ENCODE measurements at places on chromosomes 2 and 18.

DNA sequence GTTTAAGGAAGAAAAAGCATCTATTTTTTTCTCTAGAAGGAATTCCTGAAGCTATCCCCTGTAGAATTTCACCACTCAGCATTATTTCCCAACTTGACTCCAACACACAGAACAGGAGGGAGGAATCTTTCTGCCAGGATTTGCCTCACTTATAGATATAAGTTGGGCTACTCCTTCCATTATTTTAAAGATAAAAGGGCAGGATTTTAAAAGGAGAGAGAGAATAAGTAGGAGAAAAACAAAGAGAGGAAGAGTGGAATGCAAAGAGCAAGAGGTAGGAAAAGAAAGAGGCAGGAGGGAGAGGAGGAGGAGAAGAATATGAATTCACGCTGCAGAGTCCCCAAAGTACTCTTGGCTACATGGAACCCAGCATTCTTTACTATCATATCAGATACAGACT lies 182.5 kb downstream of the TCF4 start:
- no peak for DNase-seq

GRCh38 chr18:23143815-23144261 lies 8.6 kb downstream of the CABLES1 start:
- no peak for DNase-seq

DNA sequence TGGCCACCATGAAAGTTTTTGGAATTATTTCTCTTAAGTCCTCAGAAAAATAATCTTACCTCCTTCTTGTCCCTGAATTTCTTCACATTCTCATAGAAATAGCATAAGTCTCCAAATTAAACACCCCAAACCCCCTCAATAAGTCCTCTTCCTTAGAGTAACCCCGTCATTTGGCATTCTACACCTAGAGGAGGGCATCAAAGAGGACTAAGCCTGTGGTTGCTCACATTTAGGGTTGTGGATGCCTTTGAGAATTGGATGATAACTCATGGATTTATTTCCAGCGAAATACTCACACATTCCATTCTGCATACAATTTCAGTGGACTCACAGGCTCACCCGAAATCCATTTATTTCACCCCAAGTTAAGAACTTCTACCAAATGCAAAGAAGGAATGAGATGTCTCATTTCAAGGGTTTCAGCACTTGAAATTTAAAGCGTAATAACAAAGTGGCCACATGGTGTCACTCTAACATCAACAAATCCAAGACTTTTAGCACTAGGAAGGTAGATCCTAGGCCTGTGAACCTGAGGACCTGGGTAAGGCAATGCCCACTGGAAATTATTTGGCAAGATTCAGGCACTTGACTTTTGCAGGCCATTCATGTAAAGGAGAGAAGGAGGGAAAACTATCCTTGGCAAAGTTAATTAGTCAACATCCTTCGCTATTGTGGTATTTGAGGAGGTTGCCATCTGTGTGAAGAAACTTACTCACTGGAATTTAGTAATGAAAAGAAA lies 24.6 kb downstream of the DYTN start:
- DNase-seq = peak; percentile 69

DNA sequence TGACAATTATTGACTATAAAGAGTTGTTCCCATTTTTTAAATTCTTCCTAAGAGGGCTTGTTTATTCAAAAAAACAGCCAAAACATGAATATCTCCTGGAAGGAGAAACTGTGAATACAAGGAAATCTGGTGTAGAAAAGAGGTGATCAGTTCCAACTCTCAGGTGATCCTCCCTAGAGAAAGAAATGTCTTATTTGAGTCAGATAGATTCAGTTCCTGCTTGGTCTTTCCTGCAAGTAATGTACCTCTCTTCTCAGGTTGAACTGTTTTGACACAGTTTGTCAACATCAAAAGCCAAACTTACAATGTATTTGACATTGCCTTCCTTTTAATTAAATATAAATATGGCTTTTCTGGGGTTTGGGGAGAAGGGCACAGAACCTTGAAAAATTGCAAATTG lies 567.4 kb downstream of the ARHGAP15 start:
- no peak for DNase-seq

DNA sequence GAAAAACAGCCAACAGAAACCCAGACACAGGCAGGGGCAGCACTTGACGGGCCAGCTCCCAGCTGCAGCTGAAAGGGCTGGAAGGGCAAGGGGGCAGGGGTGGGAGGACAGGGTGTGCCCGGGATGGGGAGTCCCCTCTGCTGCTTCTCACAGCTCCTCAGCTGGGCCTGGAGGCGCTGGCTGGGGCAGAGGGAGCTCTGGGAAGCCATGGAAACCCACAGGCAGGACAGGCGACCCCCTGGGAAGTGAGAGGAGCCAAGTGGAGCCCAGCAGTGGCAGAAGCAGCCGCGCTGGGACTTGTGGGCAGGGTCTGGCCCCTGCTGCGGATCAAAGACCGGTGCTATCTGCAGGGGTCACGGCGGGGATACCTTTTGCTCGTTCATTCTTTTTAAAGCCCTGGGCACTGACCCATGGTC lies 20.7 kb downstream of the OTOF start:
- DNase-seq = no peak

DNA sequence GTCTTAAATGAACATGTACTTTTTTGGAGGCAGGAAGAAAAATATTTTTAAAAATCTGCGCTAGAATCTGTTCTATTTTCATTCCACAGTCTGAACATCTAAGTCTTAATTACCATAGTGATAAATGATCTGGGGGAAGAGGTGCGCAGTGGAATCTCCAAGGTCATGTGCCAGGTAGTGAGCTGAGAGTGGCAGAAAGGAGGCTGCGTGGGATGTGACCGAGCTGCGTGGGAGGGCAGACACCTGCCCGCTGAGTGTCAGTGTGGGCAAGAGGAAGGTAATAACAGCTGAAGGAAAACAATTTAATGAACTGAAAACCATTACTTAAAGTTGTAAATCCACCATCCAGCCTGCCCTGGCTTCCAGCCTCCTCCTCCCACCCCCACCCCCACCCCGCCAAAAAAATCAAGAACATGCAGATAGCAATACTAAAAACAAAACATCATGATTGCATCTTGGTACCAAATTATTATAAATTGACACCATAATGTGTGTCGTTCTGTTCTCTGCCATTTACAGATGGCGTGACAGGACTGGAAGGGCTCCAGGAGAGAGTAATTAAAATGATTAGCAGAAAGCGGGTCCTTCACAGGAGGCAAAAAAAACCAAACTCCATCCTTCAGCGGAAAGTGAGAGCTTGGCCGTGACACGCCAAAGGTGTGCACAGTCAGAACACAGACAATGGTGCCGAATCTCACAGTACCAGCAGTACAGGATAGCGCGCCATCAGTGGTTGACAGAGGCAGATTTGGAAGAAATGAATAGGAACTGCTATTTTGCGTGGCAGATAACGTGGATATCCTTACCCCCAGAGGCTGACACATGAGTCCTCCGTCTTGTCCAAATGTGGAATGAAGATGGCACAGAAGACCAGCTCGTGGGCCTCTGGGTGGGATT lies 11.4 kb upstream of the DTNB start:
- DNase-seq = peak; percentile 63

- no peak for DNase-seq
Measured at GRCh38 chr2:176082525-176082823, 1.3 kb downstream of the EVX2 start.

- no peak for DNase-seq
Measured at GRCh38 chr2:158936978-158937377, 31.5 kb upstream of the TANC1 start.

GRCh38 chr2:172234716-172235691 lies 132.3 kb upstream of the DLX2 start:
- DNase-seq = peak; percentile 13

GRCh38 chr2:51027442-51027841 lies 4.5 kb downstream of the NRXN1 start:
- DNase-seq = no peak
